ENCODE measurements at places on chromosomes 4 and X.

DNA sequence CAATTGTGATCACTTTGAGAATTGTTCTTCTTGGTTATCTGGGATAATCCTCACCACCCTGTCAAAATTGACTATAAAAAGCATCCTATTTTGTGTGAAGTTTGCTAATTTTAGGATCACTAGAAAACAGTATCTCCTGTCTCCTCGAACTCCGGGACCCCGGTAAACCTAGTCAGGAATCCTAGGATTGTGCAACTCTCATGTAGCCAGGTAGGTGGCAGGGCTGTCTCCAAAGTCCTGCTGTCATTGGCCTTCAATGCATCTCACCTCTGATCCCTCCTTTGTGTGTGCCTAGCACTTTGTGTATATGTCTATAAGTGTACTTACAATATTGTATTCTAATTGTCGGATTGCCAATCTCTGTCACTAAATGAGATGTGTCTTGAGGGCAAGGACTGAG, 1564.8 kb downstream of the RPA4 start:
- H3K4me1 ChIP-seq = peaks cover 4% of the 10 kb centered on the region
- no peaks in the 10 kb centered on the region for H3K27me3 ChIP-seq
- no peak overlapping the region for H3K27ac ChIP-seq
- peaks cover 13% of the 10 kb centered on the region for H3K36me3 ChIP-seq

- no peaks in the 10 kb centered on the region for H3K36me3 ChIP-seq
- no peak overlapping the region for H3K4me3 ChIP-seq
- no peaks in the 10 kb centered on the region for H3K27me3 ChIP-seq
- peaks cover 6% of the 10 kb centered on the region for H3K4me1 ChIP-seq
- DNase-seq = no peak
Observed at GRCh38 chr4:20883231-20883630, 183.0 kb downstream of the PACRGL start.

DNA sequence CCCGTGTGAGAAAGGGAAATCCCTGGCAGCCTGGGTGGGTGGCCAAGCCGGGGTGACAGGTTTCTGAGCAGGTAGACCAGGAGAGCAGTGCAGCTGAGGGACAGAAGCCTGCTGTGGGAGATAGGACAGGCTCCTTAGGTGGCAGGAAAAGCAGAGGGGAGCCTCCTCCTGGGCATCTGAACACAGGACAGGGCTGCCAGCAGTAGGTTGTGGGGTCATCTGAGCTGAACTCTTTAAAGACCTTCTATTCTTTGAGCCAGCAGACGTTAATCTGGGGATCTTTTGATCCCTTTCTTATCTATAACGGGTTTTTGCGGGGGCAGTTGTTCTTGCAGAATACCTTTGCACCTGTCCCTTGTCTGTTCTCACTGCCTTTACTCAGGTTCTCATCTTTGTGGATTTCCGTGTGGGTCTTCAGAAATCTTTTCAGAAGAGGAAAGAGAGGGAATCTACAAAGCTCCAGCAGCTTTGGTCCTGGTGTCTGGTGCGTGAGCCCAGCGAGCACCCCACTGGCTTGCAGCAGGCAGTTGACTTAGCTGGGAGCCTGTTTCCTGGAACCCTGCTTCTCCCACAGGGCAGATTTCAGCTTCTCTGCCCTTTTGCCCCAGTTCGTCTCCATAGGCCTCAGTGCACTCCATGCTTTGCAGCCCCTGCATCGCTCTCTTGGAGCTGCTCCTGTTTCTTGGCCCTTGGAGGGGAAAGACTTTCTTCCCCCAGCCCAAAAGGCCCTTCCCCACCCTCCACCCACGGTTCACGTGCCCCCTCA, 35.8 kb upstream of the TADA2B start:
- H3K36me3 ChIP-seq = peaks cover 60% of the 10 kb centered on the region
- no peaks in the 10 kb centered on the region for H3K27me3 ChIP-seq
- no peak for DNase-seq
- H3K27ac ChIP-seq = no peak overlapping the region
- H3K4me1 ChIP-seq = peaks cover 4% of the 10 kb centered on the region

DNA sequence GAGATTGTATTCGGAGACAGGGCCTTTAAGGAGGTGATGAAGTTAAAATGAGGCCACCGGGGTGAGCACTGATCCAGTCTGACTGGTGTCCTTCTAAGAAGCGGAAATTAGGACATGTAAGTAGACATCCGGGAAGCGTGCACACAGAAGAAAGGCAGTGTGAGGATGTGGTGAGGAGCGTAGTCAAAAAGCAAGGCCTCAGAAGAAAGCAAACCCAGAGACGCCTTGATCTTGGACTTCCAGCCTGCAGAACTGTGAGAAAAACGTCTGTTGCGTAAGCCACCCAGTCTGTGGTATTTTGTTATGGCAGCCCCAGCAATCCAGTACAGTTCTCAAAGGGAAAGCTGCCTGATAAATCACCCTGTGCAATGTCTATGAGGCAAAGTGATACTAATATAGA, 153.5 kb downstream of the KCNIP4 start:
- H3K36me3 ChIP-seq = no peaks in the 10 kb centered on the region
- H3K27ac ChIP-seq = no peak overlapping the region

GRCh38 chrX:30822764-30823163, 66.3 kb downstream of the TAB3 start:
- no peak overlapping the region for H3K4me3 ChIP-seq
- H3K27ac ChIP-seq = no peak overlapping the region
- no peaks in the 10 kb centered on the region for H3K4me1 ChIP-seq
- H3K27me3 ChIP-seq = no peaks in the 10 kb centered on the region
- H3K36me3 ChIP-seq = peaks cover 3% of the 10 kb centered on the region

DNA sequence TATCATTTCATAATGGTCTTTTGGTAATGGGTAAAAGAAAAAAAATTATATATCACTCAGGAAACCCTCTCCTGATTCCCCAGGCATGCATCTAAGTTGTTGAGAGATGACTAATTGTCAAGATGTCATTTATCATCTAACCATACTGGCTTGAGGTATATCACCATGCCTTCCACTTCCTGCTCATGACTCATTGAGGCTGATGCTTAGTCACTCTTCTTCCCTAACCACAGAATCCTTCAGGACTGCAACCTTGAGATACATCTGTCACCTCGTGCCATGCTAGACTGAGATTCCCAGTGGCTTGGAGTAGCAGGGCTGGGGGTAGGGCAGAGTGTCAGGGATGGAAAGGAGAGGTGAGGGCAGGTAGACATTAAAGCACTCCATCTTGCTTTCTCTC, 782.5 kb upstream of the INTU start:
- H3K27me3 ChIP-seq = no peaks in the 10 kb centered on the region
- DNase-seq = no peak
- H3K4me1 ChIP-seq = no peaks in the 10 kb centered on the region
- H3K27ac ChIP-seq = no peak overlapping the region
- H3K4me3 ChIP-seq = no peak overlapping the region

DNA sequence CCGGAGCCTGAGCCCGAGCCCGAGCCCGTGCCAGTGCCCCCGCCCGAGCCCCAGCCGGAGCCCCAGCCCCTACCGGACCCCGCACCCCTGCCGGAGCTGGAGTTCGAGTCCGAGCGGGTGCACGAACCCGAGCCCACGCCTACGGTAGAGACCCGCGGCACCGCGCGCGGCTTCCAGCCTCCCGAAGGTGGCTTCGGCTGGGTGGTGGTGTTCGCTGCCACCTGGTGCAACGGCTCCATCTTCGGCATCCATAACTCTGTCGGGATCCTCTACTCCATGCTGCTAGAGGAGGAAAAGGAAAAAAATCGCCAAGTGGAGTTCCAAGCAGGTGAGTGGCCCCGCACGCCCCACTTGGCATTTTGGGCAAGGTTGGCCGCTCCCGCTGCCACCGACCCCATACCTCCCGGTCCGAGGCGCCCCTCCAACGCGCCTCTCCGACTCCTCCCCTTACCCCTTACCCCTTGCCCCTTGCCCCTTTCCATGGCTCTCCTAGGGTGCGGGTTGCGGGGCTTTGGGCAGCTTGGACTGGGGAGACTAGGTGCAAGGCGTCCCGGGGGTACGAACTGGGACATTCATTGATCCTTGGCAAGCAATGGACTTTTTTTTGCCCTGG, 553 bp downstream of the SLC16A2 start:
- DNase-seq = no peak
- H3K27ac ChIP-seq = no peak overlapping the region
- H3K4me1 ChIP-seq = no peaks in the 10 kb centered on the region

- H3K36me3 ChIP-seq = no peaks in the 10 kb centered on the region
- H3K4me1 ChIP-seq = no peaks in the 10 kb centered on the region
- H3K27ac ChIP-seq = no peak within 1 kb of the TSS
Observed at GRCh38 chr4:53377319-53378170, at the start of gene FIP1L1. Gene FIP1L1 (plus strand): TSS chr4:53377641. CDS start chr4:53377839, 198 bp downstream.

- no peaks in the 10 kb centered on the region for H3K4me1 ChIP-seq
- no peaks in the 10 kb centered on the region for H3K27me3 ChIP-seq
- no peak overlapping the region for H3K4me3 ChIP-seq
- H3K27ac ChIP-seq = no peak overlapping the region
- H3K36me3 ChIP-seq = no peaks in the 10 kb centered on the region
- DNase-seq = no peak
Observed at GRCh38 chr4:125388613-125389012, 73.9 kb downstream of the FAT4 start.

DNA sequence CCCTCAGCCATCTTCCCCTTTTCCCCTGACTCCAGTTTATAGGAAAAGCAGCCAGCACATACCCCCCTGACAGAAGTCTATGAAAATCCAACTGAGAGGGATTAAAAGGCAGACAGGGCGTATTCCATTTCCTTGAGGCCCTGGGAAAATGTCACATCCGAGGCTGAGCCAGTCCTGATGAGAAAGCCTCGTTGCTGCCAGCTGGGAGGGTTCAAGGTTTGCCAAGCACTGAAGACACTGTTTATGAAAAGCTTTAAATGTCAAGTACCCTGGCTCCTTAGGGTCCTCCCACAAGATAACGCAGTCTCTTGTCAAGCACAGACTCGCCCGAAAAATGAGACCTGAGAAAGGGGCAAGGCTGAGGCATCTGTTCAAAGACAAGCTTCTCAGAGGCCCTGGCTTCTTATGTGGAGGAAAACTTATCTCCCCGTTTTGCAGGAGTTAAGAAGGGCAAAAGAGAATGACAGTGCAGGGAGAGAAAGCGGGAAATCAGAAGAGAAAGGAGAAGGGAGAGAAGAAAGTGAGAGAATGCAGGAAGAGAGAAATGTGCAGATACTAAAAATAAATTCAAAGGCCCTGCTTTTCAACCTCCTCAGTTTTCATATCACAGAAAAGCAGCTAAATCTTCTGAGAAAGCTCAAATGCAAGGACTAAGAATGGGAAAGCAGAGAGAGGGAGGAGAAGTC, 44.7 kb downstream of the SCD5 start:
- no peak overlapping the region for H3K27ac ChIP-seq
- H3K36me3 ChIP-seq = no peaks in the 10 kb centered on the region
- H3K4me3 ChIP-seq = no peak overlapping the region
- DNase-seq = no peak
- no peaks in the 10 kb centered on the region for H3K4me1 ChIP-seq

- H3K36me3 ChIP-seq = peaks cover 5% of the 10 kb centered on the region
- no peaks in the 10 kb centered on the region for H3K27me3 ChIP-seq
- DNase-seq = no peak
- no peak overlapping the region for H3K4me3 ChIP-seq
- no peak overlapping the region for H3K27ac ChIP-seq
- peaks cover 4% of the 10 kb centered on the region for H3K4me1 ChIP-seq
Observed at GRCh38 chr4:86496094-86497080, 97.7 kb upstream of the PTPN13 start.

DNA sequence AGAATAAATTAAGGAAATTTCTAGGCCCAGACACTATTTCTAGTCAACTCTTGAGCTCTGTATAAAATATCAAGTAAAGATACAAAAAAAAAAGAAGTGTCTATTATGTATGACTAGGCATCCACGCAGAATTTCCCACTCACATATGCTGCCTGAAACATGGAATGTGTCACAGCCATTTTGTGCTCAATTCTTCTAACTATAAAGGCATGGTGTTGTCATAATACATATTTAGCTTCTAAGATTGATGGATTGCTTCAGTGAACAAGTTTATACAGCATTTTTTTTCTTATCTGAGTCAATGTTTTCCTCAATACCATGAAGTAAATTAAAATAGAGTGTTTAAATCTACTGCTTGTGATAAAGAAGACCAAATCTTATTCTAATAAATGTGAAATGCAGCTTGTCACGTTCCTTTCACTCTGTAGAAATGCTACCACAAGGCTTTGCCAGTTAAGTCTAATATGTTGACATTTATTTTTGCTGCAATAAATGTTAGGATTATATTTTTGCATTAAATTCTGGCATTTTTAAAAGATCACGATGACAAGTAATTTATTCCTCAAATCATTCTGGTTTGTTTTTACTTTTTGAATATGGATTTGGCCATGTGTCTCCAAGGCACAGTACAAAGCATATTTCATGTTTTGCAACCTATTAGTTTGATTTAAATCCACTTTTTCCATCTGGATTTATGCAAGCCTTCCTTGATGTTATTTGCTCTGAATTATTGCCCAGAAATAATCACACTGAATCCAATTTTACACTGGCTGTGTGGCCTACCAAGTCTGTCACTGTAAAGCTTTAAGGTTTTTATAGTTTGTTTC, 1829.0 kb upstream of the PCDH7 start:
- no peak overlapping the region for H3K4me3 ChIP-seq
- H3K4me1 ChIP-seq = no peaks in the 10 kb centered on the region
- H3K27me3 ChIP-seq = no peaks in the 10 kb centered on the region
- DNase-seq = no peak
- no peak overlapping the region for H3K27ac ChIP-seq

- no peak overlapping the region for H3K27ac ChIP-seq
- no peaks in the 10 kb centered on the region for H3K4me1 ChIP-seq
- no peak overlapping the region for H3K4me3 ChIP-seq
- H3K36me3 ChIP-seq = peaks cover 3% of the 10 kb centered on the region
- no peaks in the 10 kb centered on the region for H3K27me3 ChIP-seq
- DNase-seq = no peak
Observed at GRCh38 chr4:156312261-156312847, 358.7 kb upstream of the CTSO start.

DNA sequence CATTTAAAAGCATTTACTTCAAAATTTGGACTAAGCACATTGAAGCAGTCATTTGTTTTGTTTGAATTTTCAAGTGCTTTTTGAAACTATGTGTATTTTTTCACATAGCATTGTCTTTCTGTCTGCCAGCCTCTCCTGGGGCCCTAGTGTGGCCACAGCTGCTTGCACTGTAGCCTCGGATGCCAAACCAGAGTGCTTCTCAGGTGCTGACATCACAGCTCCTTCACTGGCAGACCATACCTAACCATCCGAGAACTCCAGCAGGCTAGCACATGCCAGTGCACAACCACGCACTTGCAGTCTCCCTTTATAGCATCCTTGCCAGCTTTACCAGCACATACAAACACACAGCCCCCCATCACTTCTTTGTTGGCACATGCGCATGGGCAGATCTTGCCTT, 1019.7 kb downstream of the STPG2 start:
- H3K27me3 ChIP-seq = no peaks in the 10 kb centered on the region
- peaks cover 24% of the 10 kb centered on the region for H3K36me3 ChIP-seq
- no peak overlapping the region for H3K27ac ChIP-seq
- H3K4me3 ChIP-seq = no peak overlapping the region
- no peak for DNase-seq
- H3K4me1 ChIP-seq = no peaks in the 10 kb centered on the region
